ENCODE measurements at places on chromosomes 2 and 18.

DNA sequence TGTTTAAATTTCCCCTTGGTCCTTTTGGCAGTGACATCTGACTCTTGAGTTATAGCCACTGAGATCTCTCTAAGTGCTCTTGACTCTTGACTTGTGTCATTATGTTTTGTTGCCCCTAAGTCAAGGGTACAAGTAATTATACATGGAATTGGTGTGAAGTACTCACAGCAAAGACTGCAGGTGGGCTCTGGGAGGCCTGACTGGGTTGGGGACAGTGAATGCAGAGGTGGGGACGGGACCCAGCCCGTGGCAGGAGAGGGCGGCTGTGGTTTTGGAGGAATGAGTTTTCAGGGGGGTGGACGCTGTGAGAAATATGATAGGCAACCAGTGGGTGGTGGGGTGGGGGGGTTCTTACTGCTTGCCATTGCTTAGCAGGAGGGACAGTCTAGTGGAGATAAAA, 97.8 kb downstream of the NCK2 start:
- no peak for DNase-seq

GRCh38 chr2:233418761-233419546, 64.7 kb downstream of the DGKD start:
- DNase-seq: peak; percentile 25

DNA sequence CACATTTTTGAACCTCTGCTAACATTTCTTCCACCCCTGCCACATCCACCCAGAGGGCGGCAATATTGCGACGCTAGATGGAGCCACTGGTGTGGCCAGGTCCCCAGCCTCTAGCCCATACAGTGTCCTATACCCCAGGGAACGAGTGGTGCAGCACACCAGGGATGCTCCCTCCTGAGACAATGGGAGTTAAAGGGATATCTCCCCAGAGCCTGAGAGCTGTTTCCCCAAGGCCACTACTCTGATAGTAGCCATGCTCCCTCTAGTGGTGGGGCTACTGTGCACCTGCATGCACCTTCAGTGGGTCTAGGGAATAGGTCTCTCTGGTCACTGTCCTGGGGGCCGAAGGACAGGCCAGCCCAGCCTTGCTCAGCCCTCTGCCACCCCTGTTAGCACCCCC, 336.4 kb upstream of the FSHR start:
- peak; percentile 60 for DNase-seq

DNA sequence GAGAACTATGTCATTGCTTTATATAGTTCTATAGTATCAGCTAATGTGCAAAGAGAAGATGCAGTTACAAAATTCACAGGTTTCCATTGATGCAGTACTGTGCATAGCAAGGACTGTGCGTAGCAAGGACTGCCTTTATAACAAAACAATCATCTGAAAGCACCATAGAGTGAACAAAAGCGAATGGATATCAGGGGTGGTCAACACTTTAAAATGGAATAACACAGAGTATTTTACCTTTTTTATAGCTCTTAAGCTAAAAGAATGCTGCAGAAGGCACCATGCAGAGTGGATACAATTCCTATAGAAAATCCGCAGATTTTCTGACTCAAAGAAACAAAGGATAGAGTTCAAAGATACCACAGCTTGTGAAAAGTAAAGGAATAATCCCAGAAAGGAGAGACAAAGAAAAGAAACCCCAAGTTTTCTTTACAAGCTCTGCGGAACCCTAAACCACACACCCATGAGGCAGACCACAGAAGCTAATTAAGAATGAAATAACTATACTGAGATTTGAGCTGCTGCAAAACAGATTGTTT, 229.9 kb upstream of the DTNA start:
- DNase-seq: no peak

DNA sequence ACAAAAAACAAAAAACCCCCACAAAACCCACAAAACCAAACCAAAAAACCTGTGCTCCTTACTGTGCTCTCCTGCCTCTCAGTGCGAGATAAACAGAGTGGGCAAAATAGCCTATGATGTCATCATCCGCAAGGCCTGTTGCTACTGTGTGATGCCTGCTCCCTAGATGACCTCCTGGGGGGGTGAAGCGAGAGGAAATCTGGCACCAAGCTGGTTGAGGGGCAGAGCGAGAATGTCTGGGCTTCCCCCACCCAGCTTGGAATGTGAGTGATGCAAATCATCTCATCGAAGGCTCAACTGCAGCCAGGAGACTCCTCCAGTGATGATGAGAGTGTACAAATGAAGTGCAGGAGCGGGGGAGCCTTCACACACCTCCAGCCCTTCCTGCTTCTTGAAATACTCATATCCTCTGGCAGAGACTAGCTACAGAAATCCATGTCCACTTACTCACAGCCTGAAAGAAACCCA, 57.7 kb upstream of the MAP4K3 start:
- DNase-seq: no peak

DNA sequence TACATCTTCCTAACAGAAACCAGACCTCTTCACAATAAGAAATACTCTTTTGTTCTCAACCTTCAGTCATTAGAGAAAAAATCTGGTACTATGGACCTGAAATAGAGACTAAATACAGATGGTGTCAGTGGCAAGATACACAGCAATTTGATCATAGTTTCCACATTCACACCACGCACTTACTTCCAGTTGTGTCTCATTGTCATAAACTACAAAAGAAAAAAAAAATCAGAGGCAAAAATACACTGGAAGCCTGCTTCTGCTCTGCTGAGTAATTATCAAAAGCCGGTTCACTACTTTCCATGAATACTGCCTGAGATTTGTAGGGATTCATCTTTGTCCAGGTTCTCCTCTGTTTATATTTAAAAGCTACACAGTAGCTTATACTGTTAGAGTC, 182.6 kb downstream of the PID1 start:
- DNase-seq: no peak

Measured in left colon (tissue), 2 donors.